Astrocyte (in vitro differentiated cells and primary cell): ENCODE measurements at places on chromosomes 16 and 17.

DNA sequence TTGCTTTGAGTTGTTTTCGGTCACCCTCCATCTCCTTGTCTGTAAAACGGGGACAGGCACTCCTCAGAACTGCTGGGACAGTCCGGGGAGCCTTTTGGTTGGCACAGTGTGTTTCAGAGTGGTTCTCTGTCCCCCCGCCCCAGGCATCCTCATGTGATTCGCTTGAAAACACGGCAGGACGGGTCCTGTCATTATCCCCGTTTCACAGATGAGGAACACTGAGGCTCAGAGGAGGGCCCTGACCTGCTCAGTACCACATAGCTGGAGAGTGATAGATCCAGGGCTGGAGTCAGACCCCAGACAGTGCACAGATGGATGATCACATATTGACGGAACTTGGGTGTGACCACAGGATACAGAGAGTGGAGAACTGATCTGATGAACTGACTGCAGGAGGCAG, 13.5 kb upstream of the ADGRG1 start:
- DNase-seq: no peak

DNA sequence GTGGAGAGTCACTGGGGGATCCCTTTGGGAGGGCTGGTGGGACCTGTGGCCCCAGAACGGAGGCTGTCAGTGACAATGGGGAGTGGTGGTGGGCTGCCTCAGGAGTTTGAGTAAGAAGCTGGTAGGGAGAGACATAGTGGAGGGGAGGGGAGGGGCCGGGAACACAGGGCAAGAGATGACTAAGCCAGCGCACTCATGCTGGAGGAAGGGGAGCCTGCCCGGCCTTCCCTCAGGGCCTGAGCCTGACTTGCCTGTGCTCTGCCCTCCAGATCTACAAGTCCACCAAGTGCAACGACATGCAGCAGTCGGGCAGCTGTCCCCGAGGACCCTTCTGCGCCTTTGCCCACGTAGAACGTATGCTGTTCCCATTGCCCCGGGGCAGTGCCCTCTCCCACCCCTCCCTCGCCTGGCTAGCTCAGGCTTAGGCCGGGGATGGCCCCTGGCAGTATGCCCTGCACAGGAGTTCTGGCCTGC, 29.3 kb downstream of the UNC13D start:
- peak; percentile 74 for DNase-seq

GRCh38 chr16:11639925-11640899, 28.0 kb upstream of the SNN start:
- peak; percentile 97 for DNase-seq

- DNase-seq: no peak
Measured at GRCh38 chr17:20223808-20224328, 214.7 kb downstream of the SPECC1 start.

DNA sequence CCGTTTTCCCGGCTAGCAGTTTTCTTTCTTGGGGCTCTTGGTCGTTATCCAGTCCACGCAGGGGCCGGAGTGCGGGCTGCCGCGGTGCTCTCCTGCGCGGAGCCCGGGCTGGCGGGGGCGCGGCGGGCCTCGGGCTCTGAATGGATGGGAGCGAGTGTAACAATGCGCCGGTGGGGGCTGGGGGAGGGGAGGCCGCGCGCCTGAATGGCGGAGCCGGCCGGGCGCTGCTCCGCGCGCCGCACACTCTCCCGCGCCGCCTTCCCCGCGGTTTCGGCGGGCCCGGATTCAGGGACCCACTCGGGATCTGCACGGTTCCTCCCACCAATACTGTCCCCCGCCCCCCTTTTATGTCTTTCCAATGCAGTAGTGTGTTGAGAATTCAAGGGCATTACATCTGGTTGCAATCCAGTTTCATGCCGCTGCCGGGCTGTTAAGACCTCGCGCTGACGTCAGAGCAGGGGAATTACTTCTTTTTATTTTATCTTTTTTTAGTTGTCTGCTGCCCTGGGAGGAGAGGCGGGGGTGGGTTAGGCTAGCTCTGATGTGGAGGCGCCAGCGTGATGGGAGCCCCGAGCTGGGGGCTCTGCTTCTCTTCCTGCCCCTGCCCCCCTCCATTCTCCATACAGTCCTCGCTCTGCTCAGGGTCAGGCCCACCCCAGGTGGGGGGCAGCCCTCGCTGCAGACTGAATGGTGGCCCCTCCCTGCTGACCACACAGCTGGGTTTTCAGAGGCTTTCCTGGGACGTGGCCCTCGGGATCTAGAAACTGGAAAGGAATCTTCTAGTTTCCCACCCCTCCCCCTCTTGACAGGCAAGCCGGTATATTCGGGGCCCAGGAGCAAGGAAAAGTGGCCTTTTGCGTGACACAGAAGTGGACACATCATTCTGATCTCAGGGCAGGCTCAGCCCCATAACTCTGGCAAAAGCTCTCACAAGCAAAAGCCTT, 1.8 kb downstream of the RAI1 start:
- DNase-seq: peak; percentile 82

GRCh38 chr17:36089888-36090836, at the start of gene CCL3:
Gene CCL3 (minus strand): TSS chr17:36090143. CDS start chr17:36090058, 85 bp downstream.
- no peak for DNase-seq

DNA sequence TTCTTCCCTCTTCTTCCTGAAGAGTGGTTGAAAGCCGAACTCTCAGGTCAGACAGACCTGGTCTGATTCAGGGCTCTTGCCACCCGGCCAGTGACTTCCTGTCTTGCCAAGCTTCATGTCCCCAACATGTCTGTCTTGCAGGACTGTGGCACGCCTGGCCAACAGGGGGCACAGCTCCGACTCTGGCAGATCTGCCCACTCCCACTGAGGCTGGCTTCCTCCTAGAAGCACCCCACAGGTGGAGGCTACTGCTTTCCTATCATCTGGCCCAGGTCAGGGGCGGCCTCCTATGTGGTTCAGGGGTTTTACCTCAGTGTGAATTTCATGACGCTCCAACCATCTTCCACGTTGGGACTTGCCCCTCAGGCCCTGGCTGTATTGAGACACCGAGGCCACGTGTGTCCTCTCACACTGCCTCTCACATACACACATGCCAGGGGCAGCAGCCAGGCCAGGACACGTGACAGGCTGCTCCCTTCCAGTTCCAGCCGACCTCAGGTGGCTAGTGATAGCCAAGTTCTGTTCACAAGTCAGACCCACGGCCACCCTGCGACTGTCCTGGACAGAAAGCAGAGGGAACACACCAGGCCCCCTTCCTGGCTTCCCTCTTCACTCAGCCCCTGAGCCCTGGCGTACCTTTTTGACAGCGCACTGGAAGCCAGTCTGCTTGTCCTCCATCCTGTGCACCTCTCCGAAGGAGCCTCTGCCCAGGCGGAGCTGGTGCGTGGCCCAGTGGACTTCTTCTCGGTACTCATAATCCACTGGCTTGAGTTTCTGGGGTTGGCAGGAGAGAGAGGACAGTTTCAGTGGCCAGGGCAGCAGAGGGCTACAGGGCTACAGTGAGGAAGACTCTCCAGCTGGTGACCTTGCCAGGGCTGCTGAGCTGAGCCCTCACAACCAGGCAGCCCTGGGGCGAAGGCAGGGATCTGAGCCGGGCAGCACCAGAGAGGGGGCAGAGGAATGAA, 22.6 kb upstream of the SPATA32 start:
- DNase-seq: no peak

DNA sequence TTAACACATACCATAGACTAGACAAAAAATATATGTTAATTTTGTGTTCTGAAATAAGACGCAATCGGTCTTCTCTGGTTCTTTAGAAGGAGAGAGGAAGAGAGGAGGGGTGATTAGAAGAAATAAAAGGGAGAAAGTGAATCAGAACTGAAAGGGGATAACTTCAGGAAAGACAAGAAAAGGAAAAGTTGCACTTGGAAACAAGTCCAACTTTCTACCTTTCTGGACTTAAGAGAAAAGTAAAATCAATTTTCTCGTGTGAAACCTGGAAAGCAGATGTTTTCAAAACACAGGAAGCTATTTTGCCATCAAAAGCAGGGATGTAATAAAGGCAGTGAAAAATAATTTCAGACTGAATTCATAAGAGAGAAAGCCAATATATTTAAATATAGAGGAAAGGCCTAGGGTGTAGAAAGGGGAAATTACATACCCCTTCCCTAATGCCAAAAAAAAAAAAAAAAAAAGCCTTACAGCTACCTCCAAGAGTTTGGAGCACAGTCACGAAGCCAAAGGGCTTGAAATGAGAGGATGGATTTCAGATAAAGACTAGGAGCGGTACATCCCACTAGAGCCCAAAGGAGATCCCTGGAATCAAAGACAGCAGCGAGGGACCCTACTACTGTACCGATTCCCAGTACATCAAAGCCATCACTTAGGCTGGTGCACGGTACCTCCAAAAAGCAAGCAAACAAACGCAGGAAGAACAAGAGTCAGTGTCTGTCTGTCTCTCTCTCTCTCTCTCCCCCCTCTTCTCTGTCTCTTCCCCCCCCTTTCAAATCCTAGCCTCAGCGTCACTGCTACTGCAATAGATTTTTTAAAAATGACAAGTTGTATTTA, 12.1 kb upstream of the ZFHX3 start:
- DNase-seq: no peak

- no peak for DNase-seq
Measured at GRCh38 chr16:86928523-86929011, 350.2 kb downstream of the FOXL1 start.

- no peak for DNase-seq
Measured at GRCh38 chr17:49471769-49472168, 23.3 kb upstream of the NGFR start.

- DNase-seq: no peak
Measured at GRCh38 chr17:73841431-73842060, 197.3 kb upstream of the SDK2 start.

DNA sequence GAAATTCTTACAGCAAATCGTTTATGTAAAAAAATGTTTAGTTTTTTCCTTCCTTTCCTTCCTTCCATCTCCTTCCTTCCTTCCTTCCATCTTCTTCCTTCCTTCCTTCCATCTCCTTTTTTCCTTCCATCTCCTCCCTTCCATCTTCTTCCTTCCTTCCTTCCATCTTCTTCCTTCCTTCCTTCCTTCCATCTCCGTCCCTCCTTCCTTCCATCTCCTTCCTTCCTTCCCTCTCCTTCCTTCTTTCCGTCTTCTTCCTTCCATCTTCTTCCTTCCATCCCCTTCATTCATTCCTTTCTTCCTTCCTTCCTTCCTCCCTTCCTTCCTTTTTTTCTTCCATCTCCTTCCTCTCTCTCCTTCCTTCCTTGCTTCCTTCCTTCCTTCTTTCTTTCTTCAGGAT, 22.7 kb downstream of the MYOCD start:
- no peak for DNase-seq

DNA sequence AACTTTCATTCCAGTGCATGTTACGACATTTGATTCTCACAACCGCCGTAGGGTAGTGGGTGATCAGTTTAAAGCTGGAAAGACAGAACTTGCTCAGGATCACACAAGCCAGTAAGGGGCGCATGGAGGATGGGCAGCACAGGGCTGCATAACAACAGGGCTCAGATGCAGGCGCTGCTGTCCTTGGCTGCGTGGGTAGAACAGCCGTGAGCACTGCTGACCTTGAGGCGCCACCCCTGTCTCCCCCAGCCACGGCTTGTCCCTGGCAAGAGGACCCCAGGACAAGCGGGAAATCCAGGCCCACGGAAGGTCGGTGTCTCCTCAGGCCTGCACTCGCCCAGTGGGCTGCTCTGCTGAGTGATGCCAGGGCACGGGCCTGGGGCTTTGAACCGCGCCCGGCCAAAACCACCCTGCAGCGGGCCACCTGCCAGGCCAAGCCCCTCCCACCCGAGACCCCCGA, 84.7 kb downstream of the LMF1 start:
- DNase-seq: no peak

DNA sequence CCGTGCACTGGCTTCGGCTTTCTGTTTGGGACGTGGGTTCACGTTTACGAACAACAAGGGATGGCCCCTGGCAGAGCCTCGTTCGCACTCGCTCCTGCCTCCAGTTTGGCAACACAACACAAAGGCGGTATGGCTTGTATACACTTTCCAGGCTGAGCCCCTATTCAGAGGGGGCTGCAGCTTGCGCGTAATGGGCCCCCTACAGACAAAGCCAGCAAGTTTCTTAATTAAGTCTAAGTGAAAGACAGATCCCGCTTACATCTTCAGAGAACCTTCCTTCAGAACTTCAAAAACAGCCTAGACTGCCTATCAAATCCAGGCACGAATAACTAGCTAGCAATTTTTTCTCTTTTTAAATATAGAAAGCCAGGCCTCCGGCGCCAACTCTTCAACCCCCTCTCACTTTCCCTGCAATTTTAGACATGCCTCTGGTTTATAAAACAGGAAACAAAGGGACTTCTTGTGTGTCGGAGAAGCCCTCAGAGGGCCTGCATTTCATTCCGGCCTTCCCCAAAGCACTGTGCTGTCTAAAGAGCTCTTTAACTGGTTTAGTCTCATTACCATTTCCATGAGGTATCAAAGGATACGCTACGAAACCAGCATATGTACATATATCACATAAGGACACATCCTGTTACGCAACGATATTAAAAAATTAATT, 244.9 kb downstream of the STX8 start:
- no peak for DNase-seq

DNA sequence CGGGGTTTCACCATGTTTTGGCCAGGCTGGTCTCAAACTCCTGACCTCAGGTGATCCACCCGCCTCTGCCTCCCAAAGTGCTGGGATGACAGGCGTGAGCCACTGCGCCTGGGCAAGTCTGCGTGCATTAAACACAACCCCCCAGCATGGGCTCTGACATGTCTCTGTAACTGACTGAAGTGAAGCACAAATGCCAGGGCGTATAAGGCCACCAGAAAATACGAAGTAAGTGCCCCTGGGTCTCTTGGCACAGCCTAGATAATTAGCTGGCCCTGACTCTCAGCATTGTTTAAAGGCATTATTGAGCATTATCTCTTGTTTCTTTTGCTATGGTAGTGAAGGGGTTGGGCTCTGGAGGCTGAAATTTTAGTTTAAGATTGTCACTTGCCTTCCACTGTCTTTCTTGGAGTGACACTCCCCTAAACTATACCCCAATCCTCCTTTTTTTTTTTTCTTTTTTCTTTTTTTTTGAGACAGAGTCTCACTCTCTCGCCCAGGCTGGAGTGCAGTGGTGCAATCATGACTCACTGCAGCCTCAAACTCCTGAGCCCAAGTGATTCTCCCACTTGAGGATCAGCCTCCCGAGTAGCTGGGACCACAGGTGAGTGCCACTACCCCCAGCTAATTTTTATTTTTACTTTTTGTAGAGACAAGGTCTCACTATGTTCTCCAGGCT, 8.2 kb upstream of the SEC14L1 start:
- no peak for DNase-seq

- peak; percentile 22 for DNase-seq
Measured at GRCh38 chr17:2904135-2904534, 107.9 kb downstream of the RAP1GAP2 start.

GRCh38 chr16:397736-398332, 835 bp downstream of the NME4 start:
- DNase-seq: peak; percentile 30

GRCh38 chr16:77344341-77344740, 90.5 kb downstream of the ADAMTS18 start:
- peak; percentile 58 for DNase-seq

GRCh38 chr17:29622337-29623282, at the start of gene CORO6:
Gene CORO6 (minus strand): TSS chr17:29622912. CDS start chr17:29621421, 1,491 bp downstream.
- DNase-seq: no peak

- no peak for DNase-seq
Measured at GRCh38 chr17:77460514-77461046, 319.8 kb downstream of the SEC14L1 start.

GRCh38 chr17:6453279-6454024, 9.2 kb downstream of the PIMREG start:
- DNase-seq: no peak
